ENCODE measurements at places on chromosomes 5 and 9. TPM values are rescaled to one million over a fixed set of nuclear protein-coding genes. Genes with fewer than 3 reads are reported as not detected.

GRCh38 chr9:20016611-20017010 lies 227.8 kb upstream of the SLC24A2 start:
- DNase-seq = no peak

GRCh38 chr9:136947955-136948510 lies 3.0 kb downstream of the C8G start:
- DNase-seq = no peak

DNA sequence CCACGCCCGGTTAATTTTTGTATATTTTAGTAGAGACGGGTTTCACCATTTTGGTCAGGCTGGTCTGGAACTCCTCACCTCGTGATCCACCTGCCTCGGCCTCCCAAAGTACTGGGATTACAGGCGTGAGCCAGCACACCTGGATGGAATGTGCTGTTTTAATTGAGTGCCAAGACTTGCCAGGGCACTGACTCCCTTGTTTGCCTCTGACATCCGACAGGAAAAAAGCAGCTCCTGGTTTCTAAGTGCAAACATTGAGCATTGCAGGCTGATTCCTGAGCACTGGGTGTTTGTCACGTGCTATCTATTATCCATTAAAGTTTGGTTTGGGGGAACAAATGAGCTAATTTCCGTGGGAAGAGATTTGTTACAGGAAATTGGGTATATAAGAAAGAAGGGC lies 70.6 kb upstream of the CKMT2 start:
- no peak for DNase-seq

- no peak for DNase-seq
Observed at GRCh38 chr9:135606885-135607259, 32.5 kb downstream of the GLT6D1 start.

- no peak for DNase-seq
Observed at GRCh38 chr5:107936515-107936914, 265.8 kb upstream of the EFNA5 start.

DNA sequence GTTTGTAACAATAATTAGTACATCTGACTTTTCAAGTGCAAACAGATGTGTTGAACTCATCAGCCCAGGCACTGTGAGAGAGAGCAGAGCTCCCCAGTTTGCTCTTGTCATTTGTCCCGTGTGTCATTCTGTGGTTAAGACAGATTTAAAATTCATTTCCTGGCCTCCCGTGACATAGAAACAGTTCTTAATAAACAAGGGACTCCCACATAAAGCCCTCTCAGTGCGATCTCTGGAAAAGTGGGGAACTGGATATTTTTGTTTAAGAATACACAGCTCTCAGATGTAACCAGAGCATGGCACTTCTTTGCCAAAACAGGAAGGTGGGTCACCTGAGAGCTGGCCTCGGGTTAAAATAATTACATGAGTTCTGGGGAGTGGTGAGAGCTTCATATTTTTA lies 58.6 kb downstream of the PRKACG start:
- no peak for DNase-seq

DNA sequence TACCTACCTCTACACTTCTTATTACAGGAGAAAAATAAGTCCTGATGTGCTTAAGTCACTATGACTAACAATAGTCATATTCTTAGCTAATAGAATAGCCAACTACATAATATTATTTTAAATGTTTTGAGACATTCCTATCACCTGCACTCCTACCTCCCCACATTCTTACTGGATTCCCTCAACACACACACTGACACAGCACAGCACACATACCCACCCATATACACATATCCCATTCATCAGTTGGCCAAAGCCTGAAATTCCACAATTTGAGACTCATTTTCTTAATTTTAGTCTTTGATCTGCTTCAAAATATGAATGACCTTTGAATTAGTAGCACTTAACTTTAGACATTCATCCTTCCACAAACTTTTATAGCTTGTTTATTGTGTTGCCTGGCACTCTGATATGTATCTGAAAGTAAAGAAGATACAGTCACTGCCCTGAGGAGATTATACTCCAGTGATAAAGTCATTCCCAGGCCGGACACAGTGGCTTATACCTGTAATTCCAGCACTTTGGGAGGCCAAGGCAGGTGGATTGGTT lies 168.3 kb upstream of the RASA1 start:
- no peak for DNase-seq

DNA sequence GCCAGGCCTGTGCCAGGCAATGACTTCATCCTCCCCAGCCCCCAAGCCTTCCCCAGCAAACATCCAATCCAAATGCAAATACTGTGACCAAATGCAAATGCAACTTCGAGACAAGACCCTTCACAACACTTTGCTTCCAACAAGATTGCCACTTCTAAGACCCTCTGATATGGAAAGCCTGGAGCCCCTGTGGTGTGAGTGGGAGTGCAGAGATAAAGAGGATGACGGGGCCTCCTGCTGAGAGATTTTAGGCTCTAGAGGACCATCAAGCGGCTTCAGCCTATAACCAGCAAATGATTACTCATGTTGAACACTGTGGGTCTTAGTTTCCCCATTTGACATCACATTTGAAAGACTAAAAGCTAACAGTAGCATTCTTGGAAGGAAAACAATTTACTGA lies 46.6 kb upstream of the GABRP start:
- DNase-seq = no peak

GRCh38 chr9:90815944-90816357 lies 14.3 kb downstream of the SYK start:
- DNase-seq = no peak

GRCh38 chr5:18553269-18553668 lies 919.0 kb downstream of the TAF11L14 start:
- no peak for DNase-seq

DNA sequence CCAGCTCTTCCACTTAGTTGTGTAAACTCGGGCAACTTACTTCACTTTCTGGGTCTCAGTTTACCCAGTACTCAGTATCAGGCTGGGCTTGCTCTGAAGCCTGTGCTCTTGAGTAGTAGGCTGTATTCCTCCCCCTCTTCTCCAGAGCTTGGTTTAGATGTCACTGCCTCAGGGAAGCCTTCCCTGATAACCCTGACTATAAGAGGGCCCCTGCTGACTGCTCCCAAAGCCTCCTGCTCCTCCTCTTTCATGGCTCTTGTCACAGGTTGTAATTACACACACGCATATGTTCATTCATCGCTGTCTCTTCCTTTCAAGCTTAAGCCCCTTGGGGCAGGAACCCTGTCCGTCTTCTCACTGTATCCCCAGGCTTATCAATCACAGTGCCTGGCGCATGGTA lies 140.2 kb downstream of the RGS3 start:
- no peak for DNase-seq

DNA sequence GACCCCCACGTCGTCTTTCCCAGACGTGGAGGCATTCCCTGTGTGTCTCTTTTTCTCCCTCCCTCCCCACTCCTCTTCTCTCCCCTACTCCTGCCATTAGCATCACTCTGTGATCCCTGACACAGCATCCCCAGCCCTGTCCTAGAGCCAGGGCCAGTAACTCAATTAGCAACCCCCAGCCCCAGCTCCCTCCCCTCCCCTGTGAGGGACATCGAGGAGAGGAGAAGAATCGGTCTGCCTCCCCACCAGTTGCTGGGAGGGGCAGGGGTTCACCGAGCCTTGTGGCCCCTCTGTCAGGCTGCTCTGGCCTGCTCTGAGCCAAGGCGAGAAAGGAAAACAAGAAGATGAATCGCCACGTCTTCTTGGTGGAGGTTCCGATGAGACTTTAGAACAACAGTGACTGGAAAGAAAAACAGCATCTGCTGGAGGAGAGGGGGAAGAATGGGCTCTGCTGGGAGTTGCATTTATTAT lies 123.1 kb downstream of the PAPPA start:
- no peak for DNase-seq

DNA sequence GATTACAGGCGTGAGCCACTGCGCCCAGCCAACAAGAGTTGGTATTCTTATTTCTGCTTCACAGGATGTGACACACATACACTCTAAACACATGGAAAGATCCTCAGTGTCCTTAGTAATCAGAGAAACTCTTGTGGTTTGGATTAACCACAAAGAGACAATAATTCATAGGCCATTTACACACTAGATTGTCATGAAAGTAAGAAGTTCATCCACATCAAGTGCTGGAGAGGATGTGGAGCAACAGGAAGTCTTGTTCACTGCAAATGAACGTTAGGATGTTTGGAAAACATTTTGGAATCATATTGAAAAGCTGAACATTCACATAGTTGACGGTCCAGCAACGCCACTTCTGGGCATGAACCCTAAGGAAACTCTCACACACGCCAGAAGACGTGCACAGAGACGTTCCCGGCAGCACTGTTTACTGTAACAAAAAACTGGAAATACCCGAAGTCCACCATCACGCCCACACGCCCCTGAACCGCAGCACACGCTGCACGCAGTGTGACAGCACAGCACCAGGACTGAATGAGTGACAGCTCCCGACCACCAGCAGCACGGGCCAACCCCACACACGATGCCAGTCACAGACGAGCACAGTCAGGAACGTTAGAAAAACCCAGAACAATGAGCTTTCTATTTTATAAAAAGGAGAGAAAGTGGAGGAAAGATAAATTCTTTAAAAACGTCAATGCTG lies 87.6 kb downstream of the COL23A1 start:
- no peak for DNase-seq

DNA sequence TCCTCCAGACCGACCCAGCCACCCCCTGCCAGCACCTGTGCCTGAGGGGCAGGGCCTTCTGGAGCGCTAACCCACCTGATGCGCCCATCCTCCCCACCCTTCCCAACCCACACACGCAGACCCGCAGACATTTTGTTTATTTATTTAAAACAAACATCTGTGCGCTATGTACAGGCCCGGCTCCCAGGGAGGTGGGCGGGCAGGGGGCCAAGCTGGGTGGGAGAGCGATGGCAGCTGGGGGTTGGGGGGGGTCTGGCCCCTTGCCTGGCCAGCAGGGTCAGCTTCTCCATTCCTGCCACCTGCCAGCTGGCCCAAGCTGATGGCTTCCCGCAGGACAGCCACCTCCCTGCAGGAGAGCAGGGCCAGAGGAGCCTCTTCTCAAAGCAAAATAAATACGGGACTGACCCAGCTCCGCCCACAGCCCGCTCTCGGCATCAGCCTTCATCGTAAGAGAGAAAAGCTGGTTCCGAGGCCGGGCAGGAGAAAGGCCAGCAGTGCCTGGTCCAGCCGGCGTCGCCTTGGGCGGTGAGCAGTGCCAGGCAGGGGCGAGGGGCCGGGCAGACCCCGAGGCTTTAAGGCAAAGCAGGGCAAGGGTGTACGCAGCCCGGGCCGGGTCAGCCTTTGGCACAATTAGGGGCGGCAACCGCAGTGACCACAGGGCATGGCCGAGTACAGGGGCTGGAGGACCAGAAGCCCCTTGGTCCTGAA lies 10.9 kb upstream of the CLIC3 start:
- no peak for DNase-seq

- DNase-seq = no peak
Observed at GRCh38 chr5:122967085-122967484, 69.4 kb downstream of the PPIC start.

DNA sequence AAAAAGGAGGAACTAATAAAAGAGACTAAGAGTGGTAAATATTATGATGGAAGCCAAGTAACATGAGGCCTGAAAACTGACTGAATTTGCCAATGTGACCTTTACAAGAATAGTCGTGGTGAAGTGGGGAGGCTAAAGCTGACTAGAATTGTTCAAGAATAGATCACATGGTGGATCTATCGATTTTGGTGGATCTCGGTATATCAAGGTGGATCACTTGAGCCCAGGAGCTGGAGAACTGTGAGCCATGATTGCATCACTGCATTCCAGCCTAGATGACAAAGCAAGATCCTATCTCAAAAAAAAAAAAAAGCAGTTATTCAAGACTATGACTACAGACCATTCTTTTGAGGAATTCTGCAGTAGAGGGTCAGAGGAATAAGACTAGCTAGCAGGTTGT lies 15.1 kb downstream of the ERMP1 start:
- no peak for DNase-seq

- no peak for DNase-seq
Observed at GRCh38 chr5:179533907-179534306, 16.4 kb upstream of the RUFY1 start.

- DNase-seq = peak; percentile 57
Observed at GRCh38 chr5:157575381-157576020, at the start of gene ADAM19. Gene ADAM19, minus strand, starts transcription at chr5:157575775. Its CDS starts 79 bp downstream, at chr5:157575696.

DNA sequence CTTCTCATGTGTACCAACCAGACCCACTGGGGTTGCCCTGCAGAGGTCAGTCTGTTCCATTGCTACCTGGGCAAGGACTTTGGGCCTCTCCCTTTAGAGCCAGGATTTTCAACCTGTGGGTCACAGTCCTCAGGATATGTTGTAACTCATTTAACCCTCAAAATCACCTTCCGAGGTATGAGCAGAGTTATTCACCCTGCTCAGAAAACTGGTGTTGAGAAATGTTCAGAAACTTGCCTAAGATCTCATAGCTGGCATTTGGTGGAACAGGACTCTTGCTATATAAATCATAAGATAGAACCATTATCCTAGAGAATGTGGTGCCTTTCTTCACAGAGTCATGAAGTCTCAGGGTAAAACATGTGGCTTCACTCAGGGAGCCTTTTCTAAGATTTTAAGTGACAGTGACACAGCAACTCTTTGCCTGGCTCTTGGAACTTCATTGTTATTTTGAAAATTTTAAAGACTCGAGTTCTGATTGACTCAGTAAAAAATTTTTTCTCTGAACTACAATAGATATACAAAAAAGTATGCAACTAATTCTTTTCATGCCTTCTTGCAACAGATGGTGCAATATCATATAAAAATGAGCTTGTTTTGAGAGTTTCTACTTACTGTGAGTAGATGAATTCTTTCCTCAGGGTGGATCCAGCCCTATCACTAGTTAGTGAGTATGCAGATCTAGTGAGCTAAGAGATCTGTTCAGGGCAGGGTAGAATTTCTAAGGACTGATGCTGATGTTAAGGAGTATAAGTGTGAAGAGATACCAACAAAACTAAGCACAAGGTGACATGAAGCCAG lies 29.5 kb downstream of the CAST start:
- DNase-seq = no peak

GRCh38 chr5:2806176-2806575 lies 54.7 kb upstream of the IRX2 start:
- no peak for DNase-seq

- DNase-seq = no peak
Observed at GRCh38 chr9:134175808-134176598, 11.6 kb upstream of the RNU6ATAC start.

DNA sequence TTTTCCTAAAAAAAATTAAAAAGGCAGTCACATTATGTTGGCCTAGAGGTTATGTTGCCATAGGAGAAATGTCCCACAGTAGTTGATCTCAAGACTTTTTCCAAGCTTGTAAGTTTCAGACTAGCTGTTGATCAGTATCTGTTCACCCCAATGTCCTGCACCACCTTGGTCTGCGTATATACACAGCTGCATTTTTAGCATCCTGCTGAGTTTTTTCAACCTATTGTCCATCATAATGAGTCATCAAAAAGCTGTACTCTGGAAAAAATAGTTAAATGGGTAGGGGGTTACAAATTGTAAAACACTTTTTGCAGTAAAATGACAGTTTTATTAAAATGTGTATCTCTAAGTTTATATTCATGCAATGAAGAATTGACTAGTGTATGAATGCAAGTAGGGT lies 53.2 kb upstream of the TMEM171 start:
- no peak for DNase-seq

The ABITRAM gene
- 14.8 TPM for polyA plus RNA-seq

The MPDZ gene
- 45.1 TPM for polyA plus RNA-seq

The LHX6 gene
- polyA plus RNA-seq = 4.0 TPM

The CPLANE1 gene
- polyA plus RNA-seq = 19.6 TPM

The SHOC1 gene
- polyA plus RNA-seq = 0.17 TPM

The SPOCK1 gene
- polyA plus RNA-seq = 29.9 TPM

The DOCK2 gene
- polyA plus RNA-seq = 3.2 TPM

The FBXL7 gene
- polyA plus RNA-seq = 24.4 TPM

The PCDHA13 gene
- polyA plus RNA-seq = 0.25 TPM

The SPATA31C1 gene
- polyA plus RNA-seq = not detected

The FOXD4 gene
- not detected for polyA plus RNA-seq

Data from muscle of arm (tissue), 14 donors.